Femur (tissue), 1 donor: ENCODE measurements at places on chromosomes 7 and 10.

- DNase-seq: no peak
These were observed 94.3 kb downstream of the IQUB start for GRCh38 chr7:123440101-123440548.

GRCh38 chr7:44305564-44306507, 19.6 kb downstream of the CAMK2B start:
- no peak for DNase-seq

GRCh38 chr7:25495342-25496250, 267.3 kb upstream of the NPVF start:
- DNase-seq: peak; percentile 33

- no peak for DNase-seq
These were observed 2.1 kb downstream of the ANK3 start for GRCh38 chr10:60387531-60387930.

DNA sequence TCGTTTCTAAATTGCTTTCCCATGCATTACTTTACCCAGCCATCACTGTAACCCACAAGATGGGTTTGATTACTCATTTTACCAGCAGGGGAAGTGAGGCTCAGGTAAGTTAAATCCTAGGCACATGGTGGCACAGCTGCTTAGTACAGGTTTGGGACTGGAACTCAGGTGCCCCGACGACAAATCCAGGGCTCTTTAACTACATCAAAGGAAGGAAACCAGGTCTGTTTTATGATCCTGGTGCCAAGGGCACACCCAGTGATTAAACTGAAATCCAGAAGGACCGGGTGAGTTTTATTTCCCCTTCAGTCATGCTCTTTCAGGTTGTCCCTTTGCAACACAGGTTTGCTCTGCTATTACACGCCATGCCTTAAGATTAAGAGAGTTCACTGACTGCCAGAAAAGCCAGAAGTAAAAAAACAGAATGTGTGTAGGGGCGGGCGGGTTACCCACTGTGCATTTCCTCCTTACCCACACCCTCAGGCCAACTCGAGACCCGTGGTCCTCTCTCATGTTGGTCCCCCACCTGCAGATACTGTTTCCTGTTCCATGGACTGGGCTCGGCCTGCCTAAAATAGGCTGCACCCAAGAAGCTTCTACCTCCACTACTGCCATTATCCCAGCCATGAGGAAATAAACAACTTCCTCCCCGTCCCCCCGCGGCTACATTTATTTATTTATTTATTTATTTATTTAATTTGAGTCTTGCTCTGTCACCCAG, 55.1 kb upstream of the KDM7A start:
- DNase-seq: no peak

GRCh38 chr10:69807696-69808095, 6.0 kb downstream of the COL13A1 start:
- DNase-seq: no peak

- DNase-seq: no peak
These were observed 10.1 kb downstream of the BUB3 start for GRCh38 chr10:123164319-123164718.

DNA sequence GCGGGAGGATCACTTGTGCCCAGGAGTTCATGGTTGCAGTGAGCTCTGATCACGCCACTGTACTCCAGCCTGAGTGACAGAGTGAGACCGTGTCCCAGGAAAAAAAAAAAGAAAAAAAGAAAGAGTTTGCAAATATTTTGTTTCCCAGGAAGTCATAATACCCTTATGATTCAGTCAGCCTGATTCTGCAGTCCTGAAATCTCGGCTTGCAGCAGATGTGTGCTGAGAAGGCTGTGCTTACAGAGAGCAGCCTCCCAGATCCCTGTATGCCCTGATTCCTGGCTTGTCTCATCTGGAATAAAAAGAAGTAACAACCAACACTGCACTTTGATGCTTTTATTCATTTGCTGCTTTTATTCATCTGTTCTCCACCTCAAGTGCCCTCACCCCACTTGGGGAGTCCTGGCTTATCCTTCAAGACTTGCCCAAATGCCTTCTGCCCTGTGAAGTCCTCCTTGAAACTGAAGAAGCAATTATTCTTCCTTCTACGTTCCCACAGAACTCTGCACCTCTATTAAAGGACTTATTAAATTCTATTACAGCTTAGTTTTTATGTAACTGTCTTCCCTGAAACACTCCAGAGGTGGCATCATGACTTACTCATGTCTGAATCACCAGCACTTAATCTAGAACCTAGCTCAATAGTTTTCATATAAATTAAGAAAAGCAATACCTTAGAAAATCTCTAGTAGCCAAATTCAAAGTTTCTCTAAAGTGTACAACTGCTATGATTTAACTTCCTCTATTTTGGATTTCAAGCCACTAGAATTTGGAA, 27.7 kb upstream of the BPGM start:
- no peak for DNase-seq

GRCh38 chr7:21944616-21945453, 864 bp downstream of the CDCA7L start:
- peak; percentile 26 for DNase-seq

GRCh38 chr10:114367351-114368056, 36.8 kb downstream of the AFAP1L2 start:
- no peak for DNase-seq
